ENCODE measurements at places on chromosomes 13 and 19. TPM values are rescaled to one million over a fixed set of nuclear protein-coding genes. Genes with fewer than 3 reads are reported as not detected.

The KHSRP gene
- total RNA-seq: 93.3 TPM

The ZNF121 gene
- 27.6 TPM for total RNA-seq

The TRAPPC5 gene
- total RNA-seq: 133 TPM

The LRP3 gene
- 3.9 TPM for total RNA-seq

The DHDH gene
- not detected for total RNA-seq

Data from dermis lymphatic vessel endothelial cell (primary cell).